Posterior cingulate gyrus (tissue), 11 donors: ENCODE measurements at places on chromosomes 6 and 20.

- no peak for DNase-seq
These were observed 39.1 kb downstream of the SUN5 start for GRCh38 chr20:32965115-32965514.

DNA sequence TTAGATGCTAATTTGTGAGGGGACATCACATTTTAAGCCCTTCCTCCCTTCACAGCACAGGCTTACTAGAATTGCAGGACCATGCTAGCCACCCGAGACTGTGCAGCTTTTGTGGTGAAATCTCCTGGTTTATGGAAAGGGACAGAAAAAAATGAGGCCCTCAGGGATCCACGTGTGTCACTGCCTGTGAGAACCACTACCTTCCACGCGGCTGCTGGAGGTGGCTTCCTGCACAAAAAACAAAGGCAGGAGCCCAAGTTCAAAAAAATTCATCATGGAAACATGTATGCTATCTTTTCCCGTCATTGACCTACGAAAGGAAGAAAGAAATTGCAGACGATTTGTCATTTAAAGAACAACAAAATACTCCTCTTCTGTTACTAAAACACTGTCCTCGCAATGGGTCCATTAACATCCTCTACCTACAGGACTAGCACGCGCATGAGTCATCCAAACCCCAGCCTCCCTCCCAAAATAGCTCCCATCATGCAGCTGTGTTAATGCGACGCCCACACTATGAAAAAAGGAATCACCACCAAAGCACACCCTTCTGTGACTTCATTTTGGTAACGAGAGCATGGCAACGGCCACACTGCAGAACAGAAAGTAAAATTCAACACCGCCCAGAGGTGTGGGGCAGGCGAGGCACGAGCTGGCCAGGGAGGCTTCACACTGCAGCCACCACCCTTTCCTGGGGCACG, 45.7 kb downstream of the RAMACL start:
- peak; percentile 46 for DNase-seq

DNA sequence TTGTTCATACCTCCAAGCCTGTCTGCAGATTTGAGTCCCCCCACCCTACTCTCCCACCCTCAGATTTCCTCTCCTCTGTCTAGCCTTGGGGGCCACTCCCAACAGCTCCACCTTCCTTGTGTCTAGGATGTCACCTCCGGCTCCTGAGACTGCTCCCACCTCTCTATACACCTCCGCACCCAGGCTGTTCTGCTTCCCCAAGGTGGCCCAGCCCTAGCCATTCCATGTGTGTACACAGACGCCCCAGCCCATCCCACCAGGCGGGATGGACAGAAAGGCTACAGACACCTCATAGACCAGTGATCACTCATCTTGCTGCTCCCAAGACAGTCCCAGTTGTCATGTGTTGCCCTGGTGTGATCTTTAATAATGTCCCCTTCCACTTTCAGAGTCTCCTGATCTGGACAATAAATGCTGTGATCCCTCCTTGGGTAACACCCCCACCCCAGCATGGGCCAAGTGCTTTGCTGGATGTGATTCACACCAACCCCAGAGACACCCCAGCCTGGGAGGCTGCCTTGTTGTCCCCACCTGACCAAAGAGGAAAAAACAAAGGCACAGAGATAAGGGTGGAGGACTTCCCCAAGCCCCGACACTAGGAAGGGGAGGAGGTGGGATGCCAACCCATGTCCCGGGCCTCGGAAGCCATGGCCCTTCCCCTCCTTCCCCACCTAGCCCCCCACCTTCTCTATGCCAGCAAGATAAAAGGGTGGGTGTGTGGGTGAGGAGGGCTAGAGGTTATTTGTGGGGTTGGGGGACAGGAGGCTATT, 36.1 kb downstream of the MDFI start:
- peak; percentile 48 for DNase-seq

- peak; percentile 70 for DNase-seq
These were observed 69.8 kb upstream of the PRSS16 start for GRCh38 chr6:27177485-27178406.

- DNase-seq = no peak
These were observed 31.1 kb upstream of the STXBP5 start for GRCh38 chr6:147173140-147173539.

DNA sequence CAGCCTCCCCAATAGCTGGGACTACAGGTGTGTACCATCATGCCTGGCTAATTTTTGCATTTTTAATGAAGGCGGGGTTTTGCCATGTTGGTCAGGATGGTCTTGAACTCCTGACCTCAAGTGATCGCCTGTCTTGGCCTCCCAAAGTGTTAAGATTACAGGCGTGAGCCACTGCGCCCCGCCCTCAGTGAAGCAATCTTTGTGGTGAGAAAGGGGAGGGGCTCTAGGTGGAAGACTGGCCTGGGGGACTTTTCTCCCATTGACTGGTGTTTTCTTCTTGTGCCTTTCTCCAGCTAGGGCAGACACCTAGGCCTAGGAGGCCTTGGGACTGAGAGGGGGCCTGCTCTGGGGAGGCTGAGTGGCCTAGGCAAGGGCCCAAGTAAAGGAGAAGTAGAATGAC, 84.1 kb downstream of the DNAAF9 start:
- DNase-seq = no peak

GRCh38 chr6:53794137-53794719, 577 bp upstream of the LRRC1 start:
- peak; percentile 74 for DNase-seq

- DNase-seq = no peak
These were observed 21.3 kb upstream of the SGK1 start for GRCh38 chr6:134339216-134339615.

- no peak for DNase-seq
These were observed 182.1 kb downstream of the KIF6 start for GRCh38 chr6:39543095-39543494.

DNA sequence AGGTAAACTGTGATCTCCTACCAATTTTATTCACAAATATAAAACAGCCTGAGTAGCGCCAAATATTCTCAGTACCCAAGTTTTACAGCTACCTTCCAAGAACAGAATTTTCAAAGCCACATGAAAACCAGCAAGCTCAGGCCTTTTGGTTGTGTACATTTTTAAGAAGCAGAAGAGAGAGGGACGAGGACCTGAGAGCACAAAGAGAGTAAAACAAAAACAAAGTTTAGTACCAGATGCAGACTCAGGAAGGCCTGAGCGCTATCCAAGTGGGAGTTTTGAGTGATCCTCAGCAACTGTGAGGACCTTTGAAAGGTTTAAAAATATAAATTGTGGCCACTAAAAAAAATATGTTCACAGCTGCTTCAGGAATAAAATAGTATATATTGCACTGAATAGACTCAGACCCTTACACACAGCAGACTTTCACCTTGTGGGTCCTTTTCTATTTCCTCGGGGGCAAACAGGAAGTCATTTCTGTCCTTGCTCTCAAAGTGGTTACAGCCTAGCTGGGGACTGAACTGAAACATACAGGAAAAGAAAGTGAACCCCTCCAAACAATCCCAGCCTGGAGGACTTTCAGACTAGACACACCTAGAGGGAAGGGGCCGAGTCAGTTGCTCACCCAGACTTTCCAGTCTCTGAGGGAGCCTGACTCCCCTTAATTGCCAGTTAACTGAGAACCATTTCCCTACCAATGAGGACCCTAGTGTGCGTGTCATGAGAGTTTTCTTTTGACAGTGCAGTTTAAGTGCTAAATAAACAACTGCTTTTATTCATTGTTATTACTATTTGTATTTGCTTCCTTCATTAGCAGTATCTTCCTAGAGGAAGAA, 48.5 kb upstream of the NT5E start:
- no peak for DNase-seq

DNA sequence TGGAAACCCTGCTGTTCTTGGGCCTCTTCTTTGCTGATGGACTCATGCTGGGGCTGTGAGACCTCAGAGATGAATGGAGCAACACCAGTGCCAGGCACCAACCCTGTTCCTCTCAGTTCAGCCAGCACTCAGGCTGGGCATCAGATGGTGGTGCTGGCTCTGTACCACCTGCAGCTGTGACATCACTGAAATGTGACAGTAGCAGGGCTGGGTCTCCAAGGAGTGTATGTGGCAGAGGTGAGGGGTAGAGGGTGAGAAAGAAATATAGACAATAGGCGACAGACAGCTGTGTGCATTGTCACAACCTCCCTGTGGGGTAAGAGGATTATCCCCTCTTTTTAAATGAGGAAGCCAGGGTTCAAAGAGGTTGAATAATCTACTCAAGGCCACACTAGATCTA, at the start of gene TP53TG5:
TSS of gene TP53TG5 (minus strand) at position 135 of the 400 bp plus-strand sequence. CDS start at position 46, 89 bp downstream.
- DNase-seq = peak; percentile 57

- DNase-seq = no peak
These were observed 23.2 kb downstream of the HLA-A start for GRCh38 chr6:29965563-29965872.

GRCh38 chr6:23306251-23306950, 737.0 kb downstream of the HDGFL1 start:
- DNase-seq = no peak

- DNase-seq = no peak
These were observed 37.1 kb downstream of the MYLK4 start for GRCh38 chr6:2713473-2714110.

- no peak for DNase-seq
These were observed 72.8 kb downstream of the RPS12 start for GRCh38 chr6:132887204-132887603.

GRCh38 chr6:6006006-6006427, 708 bp downstream of the NRN1 start:
- no peak for DNase-seq

DNA sequence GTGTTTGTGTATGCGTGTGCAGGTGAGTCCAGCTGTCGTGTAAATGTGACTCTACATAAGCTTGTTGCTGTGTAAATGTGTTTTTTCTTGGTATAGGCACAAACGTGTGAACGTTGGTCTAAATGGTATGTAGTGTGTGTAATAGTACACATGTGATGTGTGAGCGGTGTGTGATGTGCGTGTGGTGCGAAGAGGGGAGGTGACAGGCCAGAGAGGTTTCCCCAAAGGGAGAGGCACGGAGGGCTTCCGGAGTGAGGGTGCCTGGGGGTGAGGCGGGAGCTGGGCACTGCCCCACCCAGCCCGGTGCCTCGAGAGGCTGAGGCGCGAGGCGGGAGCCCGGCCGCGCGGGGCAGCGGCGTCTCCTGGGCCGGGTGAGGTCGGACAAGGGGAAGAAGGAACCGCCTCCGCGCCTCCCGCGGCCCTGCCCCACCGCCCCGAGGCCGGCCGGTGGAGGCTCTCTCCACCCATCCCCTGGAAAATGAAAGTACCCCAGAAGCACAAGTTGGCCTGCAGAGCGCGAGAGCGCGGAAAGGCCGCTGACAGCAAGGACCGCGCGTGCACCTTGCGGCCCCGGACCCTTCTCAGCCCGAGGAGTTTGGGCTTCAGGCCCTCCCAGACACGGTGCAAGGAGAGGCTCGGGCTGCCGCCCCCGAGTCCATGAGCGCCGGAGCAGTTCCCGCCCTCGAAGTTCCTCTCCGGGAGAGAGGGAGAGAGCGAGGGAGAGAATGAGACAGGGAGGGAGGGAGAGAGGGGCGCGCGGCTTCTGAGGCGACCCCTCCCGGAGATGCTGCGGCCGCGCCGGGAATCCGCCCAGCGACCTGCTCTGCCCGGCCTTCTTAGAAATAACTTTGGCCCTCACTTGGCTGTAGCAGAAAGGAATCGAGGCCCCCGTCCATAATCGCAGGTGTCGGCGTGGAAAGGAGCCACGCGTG, 43.2 kb upstream of the OSTM1 start:
- DNase-seq = no peak

GRCh38 chr20:33875055-33875454, 63.9 kb downstream of the CHMP4B start:
- peak; percentile 32 for DNase-seq

- DNase-seq = no peak
These were observed 500.9 kb downstream of the PREX1 start for GRCh38 chr20:48326868-48327267.

- no peak for DNase-seq
These were observed 73.2 kb downstream of the TRERF1 start for GRCh38 chr6:42378536-42378935.

DNA sequence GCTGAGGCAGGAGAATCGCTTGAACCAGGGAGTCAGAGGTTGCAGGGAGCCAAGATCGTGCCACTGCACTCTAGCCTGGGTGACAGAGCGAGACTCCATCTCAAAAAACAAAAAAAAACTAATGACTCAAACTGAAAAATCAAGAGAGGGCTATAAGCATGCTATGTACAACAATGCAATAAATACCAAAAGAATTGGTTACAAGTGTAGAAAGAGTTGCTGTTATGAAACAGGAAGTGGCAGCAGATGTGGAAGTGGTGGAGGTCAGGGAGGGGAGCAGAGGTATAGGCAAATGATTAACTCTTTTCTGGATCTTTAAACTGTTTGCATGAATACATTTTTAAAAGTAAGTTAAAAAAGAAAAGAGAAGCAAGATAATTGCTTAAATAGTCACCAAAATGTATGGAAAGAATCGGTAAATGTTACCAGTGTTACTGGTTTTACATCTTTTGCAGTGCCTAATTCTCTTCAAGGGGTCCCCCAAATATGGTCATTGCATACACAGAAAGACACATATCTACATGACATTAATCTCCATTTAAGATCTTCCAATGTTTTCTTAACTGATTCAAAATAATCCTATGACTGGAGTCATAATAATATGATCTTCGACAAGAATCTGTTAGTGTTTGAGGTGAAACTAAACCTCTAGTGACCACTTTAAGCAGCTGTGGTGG, 15.0 kb downstream of the CALHM6 start:
- no peak for DNase-seq

DNA sequence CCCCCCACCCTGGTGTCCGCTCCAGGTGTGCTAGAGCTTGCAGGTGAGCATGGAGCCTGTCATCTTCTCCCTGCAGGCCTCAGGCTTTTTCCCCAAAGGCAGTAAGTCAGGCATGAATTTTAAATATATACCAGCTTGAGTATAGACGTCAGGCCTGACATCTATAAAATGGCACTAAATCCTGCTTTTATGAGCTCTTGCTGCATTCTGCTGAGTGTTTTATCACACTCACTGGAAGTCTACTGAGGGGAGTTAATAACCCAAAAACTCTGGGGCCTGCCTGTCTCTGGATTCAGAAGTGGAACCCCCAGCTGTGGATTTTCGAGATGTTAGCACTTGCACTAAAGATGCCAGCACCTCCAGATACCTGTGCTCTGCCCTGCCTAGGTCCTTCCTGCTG, 133.4 kb upstream of the TOP1 start:
- DNase-seq = no peak

GRCh38 chr6:29870104-29870503, 42.5 kb downstream of the HLA-G start:
- DNase-seq = no peak
